AG04449 (cell line): ENCODE measurements at places on chromosomes 2 and 18.
A peak's percentile ranks its signal among the peaks of the same experiment; 100 is the strongest.

GRCh38 chr2:188693111-188693510 is 281.1 kb upstream of the COL3A1 start:
- no peak for DNase-seq

DNA sequence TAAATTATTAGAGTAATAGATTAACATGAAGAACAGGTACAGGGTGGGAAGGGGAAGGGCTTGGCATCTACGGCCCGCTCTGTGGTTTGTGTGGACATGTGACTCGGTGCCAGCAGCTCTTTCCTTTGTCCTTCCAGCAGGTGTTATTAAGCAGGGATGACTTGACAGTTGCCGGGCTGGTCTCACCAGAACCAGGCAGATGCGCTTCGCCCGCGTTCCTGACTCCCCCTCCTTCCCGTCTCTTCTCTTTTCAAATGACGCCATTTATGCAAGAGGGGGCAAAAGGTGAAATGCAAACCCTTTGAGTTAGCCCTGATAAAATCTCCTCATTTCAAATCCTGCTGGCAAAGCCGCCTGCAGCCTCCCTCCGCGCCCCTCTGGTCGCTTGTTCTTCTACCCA is 38.9 kb upstream of the MGAT4A start:
- no peak for DNase-seq

DNA sequence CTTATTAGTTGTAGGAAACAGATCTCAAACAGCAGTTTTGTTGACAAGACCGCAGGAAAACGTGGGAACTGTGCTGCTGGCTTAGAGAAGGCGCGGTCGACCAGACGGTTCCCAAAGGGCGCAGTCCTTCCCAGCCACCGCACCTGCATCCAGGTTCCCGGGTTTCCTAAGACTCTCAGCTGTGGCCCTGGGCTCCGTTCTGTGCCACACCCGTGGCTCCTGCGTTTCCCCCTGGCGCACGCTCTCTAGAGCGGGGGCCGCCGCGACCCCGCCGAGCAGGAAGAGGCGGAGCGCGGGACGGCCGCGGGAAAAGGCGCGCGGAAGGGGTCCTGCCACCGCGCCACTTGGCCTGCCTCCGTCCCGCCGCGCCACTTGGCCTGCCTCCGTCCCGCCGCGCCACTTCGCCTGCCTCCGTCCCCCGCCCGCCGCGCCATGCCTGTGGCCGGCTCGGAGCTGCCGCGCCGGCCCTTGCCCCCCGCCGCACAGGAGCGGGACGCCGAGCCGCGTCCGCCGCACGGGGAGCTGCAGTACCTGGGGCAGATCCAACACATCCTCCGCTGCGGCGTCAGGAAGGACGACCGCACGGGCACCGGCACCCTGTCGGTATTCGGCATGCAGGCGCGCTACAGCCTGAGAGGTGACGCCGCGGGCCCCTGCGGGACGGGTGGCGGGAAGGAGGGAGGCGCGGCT is at the start of gene TYMS:
Gene TYMS, plus strand, starts transcription at position 343 of the 690 bp plus-strand sequence. Its CDS starts 90 bp downstream, at position 433.
- DNase-seq = no peak

DNA sequence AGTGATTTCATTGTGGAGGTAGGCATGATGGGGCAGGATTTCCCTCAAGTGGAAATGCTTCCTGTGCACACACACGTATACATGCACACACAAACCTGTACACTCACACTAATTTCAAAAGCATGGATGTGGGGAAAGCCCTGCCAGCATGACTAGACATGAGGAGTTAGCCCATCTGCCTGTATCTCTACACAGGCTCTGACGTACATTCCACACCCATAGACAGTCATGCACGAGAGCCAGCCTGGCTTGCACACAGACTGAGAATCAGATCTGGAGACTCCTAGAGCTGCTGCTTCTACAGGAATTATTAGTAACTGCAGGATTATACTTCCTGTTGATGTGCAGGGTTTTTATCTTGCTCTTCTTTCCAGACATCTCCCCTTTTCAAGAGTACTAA is 27.3 kb upstream of the NFU1 start:
- peak; percentile 9 for DNase-seq

- no peak for DNase-seq
Observed at GRCh38 chr2:235506291-235506996, 12.6 kb downstream of the AGAP1 start.

DNA sequence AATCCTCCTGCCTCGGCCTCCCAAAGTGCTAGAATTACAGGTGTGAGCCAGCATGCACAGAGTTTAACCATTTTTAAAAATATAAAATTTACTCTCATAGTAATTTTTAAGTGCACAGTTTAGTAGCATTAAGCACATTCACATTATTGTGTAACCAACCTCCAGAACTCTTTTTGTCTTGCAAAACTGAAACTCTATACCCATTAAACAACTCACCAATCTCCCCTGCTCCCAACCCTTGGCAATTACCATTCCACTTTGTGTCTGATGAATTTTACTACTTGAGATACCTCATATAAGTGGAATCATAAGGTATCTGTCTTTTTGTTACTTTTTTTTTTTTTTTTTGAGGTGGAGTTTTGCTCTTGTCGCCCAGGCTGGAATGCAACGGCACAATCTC is 112.5 kb downstream of the BMPR2 start:
- DNase-seq = no peak

DNA sequence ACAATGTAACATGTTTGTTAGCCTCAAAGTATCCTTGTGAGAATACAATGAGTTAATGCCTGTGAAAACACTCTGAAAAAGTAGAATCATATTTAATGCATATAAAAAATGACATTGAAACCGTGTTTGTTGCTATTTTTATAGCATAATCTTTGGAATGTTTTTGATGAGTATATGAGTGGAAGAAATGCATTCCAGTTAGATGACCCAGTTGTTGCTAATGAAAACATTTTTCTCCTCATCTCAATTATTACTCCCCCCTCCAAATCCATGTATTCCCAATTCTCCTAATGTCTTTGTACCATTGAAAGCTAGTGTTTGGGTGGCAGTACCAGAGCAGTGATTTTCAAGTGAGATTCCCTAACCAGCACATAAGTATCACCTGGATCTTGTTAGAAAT is 67.1 kb upstream of the DSEL start:
- no peak for DNase-seq

DNA sequence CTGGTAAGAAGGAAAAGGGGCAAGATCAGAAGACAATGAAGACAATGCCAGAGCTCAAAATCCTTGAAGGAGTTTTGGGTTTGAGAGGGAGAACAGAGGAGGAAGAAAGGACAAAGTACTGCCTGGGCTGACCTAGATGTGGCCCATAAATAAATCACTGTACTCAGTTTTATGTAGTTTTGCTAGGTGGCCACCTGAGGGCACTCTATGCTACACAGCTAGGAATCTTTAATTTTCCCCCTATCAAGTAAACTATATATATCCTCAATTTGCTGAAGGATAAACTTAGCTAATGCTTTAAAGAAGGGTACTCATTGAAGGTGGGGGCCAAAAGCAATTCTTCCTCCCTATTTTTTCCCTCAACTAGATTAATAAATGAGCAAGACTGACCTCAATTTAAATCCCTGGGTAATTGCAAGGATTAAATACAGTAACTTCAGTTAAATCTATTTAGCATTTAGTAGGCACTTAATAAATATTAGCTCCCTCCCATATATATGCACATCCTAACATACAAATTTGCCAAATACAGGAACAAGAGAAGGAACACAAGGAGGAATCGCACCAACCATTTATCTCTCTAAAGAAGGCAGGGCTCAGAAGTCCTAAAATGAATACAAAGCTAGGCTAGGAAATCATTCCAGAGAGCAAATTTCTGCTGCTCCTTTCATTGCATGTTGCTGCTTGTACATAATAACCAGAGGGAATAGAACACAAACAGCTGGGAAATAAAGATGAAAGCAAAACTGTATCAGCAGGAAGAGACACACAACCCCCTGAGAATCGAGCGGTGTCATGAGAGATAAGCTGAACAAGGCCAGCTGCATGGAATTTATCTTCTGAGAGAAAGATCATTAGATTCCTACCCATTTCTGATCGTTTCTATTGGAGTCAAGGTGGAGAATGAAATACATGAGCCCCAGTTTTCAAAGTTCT is 540.1 kb downstream of the NRXN1 start:
- DNase-seq = peak; percentile 5

DNA sequence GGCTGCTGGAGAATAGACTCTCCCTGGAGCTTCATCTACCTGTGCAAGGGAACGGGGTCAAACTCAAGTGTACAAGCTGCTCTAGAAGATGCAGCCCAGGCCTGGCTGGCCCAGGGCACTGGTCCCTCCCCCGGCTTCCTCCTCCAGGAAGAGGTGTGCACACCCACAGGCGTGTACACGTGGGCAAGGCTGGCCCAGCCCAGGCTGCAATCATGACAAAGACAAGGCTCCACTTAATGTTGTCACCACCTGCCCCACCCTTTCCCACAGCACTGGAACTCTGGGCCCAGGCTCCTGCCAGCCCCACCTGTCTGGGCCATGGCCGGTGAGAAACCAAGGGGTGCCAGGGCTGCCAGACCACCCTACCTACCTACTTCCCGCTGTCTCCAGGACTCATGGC is 29.6 kb upstream of the ALPP start:
- no peak for DNase-seq
